ENCODE measurements at places on chromosomes 12 and 14.
A peak's percentile ranks its signal among the peaks of the same experiment; 100 is the strongest.

DNA sequence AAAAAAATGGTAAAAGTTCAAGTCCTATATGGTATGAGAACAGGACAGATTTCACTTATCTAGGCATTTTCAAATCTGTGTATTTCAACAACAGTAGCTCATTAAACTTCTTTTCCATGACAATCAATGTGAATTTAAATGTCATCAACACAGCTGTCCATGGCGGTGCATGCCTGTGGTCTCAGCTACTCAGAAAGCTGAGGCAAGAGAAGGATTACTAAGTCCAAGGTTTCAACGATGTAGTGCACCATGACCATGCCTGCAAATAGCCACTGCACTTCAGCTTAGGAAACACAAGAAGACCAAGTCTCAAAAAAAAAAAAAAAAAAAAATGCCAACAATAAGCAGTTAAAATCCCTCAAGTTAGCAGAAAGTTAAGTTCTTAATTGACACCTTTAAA is 214.6 kb downstream of the C12orf50 start:
- DNase-seq = no peak

GRCh38 chr12:114668151-114668885 is 15.7 kb downstream of the TBX3 start:
- DNase-seq = no peak

DNA sequence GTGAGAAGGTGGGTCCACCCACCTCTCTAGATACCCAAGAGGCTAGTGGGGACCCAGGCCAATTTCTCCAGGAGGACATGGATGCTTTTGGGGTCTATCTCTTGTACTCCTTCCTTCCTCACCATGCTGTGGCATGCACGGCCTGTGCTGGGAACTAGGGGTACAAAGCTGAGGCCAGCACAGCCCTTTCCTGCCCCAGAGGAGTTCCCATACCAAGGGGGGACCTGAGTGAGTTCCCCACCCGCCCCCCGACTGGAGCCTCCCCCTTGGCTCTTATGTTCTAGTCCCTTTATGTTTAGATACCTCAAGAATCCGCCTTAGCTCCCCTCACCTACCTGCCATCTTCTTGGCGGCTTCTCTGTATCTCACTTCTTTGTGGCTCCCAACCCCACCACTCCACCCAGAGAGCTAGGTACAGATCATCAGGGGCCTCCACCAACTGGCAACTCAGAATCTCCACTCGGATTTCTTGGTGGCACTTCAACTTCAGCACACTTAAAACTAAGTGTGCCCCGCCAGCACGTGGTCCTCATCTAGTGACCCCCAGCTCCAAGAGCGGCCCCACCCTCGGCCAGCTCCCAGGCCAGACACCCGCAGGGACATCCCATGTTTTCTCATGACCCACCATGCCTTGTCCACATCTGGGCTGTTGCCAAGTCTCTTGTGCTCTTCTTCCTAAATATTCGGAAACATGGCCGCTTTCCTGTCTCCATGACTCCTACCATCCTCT is 115.2 kb upstream of the RTL1 start:
- peak; percentile 75 for DNase-seq

DNA sequence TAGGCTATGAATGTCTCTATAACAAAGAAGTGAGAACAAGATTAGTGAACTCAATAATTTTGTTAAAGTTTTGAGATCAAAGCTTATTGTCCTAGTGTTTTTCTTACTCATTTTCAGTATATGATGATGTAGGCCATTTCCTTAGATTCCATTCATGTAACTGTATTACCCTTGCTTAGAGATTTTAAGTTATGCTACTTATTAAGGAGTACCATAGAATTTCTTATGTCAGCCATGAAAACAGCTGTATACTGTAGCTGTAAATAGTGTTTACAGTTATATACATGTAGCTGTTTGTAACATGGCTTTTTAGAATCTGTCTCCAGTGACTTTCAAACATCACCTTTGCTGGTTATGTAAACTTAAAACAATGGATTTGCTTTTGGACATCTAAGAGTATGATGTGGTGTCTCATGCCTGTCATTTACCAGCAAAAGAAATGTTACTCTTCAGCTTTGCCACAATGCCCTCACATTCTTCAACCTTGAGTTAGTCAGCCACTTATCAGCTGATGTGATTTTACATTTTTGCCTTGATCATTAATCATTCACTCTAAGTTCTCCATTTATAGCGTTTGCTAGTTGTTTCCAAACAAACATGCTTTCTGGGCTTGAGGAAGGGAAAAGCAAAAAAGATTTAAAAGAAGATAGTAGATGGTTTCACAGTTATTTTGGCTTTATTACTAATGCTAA is 55.5 kb downstream of the SLC16A7 start:
- DNase-seq = no peak

DNA sequence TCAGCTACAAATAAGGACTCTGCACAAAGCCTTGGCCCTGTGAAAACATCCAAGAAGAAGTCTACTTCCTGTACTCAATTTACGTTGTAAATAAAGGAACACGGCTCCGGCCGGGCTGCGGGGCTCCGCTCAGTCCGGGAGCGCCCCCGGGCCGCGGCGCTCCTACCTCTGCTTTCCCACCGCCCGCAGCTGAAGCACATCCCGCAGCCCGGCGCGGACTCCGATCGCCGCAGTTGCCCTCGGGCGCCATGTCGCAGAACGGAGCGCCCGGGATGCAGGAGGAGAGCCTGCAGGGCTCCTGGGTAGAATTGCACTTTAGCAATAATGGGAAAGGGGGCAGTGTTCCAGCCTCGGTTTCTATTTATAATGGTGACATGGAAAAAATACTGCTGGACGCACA is 502.3 kb upstream of the FOXG1 start:
- no peak for DNase-seq

DNA sequence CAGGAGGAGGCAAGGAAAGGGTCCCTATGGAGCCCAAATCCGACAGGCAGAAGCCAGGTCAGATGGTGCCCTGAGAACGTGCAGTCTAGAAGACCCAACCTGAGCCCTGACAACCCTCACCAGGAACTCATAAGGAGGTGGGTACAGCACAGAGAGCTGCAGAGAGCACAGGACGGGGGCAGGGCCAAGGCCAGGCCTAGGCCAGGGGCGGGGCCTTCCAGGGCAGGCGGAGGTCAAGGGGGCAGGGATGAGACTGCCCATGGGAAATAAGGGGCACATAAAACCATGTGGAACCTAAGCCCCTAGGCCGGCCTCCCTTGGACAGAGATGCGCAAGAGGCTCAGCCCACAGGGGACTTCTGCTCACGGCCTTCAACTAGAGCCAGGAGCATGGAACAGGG is 45.1 kb downstream of the SSH1 start:
- DNase-seq = no peak

- DNase-seq = no peak
Observed at GRCh38 chr12:8698879-8699278, 1.1 kb downstream of the RIMKLB start.

DNA sequence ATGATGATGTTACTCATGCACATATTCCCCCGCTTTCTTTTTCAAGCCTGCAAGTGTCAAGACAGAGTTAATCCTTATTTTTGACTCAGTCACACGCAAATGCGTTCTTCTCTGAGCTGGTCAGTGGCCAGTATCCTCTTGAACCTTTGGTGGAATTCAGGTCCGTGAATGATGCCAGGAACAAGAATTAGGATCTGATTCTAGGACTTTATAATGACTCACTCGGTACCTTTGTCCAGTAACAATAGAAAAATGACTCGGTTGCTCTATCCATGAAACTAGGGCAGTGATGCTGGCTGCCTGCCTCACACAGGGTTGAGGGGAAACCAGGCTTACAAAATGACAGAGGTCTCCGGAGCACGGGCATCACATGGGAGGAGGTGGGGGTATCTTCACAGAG is 185.8 kb upstream of the NUDT4 start:
- no peak for DNase-seq

GRCh38 chr12:54882079-54882478 is 27.8 kb downstream of the MUCL1 start:
- DNase-seq = no peak

- no peak for DNase-seq
Observed at GRCh38 chr14:75044322-75044721, 6.9 kb downstream of the MLH3 start.
